ENCODE measurements at places on chromosomes 5 and 9.

DNA sequence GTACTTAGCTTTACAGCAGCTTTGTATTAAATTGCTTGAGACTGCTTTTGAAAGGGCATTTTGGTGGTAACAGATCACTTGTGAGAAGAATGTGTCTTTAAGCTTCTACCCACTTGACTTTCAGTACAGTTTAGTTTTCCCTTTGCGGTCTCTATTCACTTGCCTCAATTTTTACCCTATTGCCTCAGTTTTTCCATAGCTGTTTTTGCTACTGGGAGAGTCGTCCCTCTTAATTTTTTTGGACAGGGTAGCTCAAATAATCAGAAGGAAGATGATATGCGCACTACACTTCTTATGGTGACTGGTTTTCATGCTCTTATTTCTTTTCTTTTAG lies 18.8 kb downstream of the UGCG start:
- DNase-seq, result no peak

- peak; percentile 28 for DNase-seq
Observed at GRCh38 chr5:153516504-153517240, 26.2 kb downstream of the GRIA1 start.

GRCh38 chr5:113598926-113599325 lies 85.4 kb downstream of the YTHDC2 start:
- no peak for DNase-seq

- no peak for DNase-seq
Observed at GRCh38 chr9:127095411-127095810, 27.0 kb downstream of the ANGPTL2 start.

DNA sequence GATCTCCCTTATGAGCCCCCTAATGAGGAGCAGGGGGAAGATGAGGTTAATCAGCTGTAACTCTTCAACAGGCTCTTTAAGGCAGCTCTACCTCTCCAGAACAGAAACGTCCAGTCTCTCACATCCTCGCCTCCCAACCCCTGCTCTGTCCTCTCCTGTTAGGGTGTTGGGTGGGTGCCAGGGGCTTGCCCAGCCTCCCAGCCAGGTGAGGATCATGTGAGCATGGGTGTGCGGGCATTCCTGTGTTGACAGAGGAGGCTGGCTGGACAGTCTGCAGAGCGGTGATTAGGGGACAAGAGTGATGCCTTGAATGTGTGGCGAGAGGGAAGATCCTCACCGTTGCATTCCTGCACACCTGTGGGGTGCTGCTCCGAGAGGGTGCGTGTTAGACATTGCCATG lies 51.7 kb downstream of the CCDC180 start:
- no peak for DNase-seq

- no peak for DNase-seq
Observed at GRCh38 chr5:133603711-133604110, 8.6 kb downstream of the FSTL4 start.

GRCh38 chr5:38396766-38397165 lies 138.4 kb downstream of the EGFLAM start:
- no peak for DNase-seq

DNA sequence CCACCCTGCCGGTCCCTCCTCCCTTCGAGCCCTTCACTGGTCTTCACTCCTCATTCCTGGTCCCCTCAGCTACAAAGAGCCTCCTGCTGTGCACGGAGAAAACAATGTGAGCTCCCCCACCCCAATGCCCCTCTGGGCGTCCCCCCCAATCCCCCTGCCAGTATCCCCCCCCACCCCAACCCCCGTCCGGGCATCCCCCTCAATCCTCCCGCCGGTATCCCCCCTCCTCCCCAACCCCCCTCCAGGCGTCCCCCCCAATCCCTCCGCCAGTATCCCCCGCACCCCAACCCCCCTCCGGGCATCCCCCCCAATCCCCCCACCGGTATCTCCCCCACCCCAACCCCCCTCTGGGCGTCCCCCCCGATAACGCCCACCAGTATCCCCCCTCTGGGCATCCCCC lies 42.8 kb downstream of the EXD3 start:
- DNase-seq, result no peak

DNA sequence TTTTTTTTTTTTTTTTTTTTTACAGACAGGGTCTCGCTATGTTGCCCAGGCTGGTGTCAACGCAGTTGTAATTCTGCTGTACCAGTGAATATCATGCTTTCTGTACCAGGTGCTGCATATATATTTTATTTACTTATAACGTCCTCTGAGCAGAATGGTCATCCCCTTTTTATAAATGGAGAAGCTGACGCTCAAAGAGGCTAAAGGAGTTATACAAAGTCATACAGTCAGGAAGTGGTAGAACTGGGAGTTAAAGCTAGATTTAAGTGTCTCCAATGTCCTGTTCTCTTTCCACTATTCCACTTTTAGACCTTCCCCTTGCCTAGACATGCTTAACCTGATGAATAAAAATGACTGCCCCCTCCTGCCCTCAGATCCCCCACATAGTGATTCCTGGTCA lies 1.2 kb upstream of the SIL1 start:
- no peak for DNase-seq

GRCh38 chr9:35605351-35606137 lies 482 bp downstream of the TESK1 start:
- peak; percentile 59 for DNase-seq

DNA sequence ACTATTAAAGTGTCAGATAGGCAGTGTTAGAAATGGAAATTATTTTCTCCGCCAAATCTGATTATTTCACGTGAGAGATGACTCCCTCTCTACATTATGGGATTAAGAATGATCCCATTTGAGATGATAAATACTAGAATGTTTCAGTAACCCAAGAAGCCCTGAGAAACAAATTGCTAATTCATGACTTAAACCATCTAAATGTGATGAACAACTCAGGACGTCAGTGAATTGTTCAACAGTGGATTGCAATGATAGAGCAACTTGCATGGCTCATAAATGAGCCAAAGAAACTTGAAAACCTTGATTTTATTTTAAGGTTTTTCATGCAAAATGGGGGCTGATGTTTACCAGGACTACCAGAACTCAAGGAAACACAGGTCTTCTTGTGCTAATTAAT lies 350.5 kb upstream of the WWC1 start:
- no peak for DNase-seq

GRCh38 chr5:130885027-130885426 lies 280.0 kb downstream of the HINT1 start:
- DNase-seq, result no peak

DNA sequence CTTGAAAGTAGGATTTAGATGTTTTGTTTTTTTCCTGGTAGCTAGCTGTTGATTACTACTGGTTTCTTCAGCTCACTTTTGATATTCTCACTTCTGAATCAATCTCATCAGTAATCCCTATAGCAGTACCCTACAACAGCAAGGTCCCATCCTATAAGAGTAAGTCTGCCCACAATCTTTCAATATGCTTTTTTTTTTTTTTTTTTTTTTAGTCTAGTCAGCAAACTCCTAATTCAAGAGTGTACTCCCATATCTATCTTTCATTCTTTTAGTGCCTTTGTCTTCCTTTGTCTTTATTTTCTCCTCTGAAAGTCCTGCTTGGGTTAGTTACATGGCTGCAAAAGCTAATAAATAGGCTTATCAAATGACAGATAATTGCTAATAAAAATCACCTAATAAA lies 362.4 kb upstream of the RIOK2 start:
- no peak for DNase-seq

- DNase-seq, result no peak
Observed at GRCh38 chr5:172097356-172097755, 90.7 kb downstream of the STK10 start.

DNA sequence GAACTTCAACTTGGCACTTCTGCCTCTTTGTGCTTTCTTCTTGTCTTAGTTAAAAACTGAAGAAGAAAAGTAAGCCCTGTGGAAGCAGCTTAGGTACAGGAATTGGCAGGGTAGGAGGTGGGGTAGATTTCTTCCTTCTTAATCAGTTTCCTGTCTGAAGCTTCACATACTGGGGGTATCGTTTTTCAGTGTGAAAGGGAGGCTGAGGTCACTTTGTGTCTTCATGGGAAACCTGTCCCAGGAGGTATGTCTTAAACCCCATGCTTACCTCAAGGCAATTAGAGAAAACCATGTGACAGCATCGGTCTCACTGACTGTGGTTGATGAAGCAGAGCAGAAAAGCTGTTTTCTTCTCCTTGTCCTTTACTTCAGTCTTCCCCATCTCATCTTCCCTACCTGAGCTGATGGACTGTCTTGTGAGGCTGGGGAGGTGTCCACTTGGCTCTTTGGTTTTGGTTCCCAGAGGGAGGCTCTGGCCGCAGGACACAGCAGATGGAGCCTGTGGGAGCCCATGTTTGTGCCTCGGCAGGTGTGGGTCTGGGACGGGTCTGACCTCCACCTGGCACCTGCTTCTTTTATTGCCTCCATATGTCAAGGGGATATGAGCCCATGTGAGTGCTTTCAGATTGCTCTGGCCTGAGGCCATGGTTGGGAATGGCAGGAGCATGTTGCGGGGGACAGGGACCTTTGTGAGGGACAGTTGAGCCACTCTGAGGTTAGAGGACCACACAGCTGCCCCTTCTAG lies 47.0 kb downstream of the SH3GL2 start:
- no peak for DNase-seq

GRCh38 chr9:87796196-87796595 lies 70.3 kb downstream of the CTSL start:
- DNase-seq, result no peak

GRCh38 chr5:93145767-93146166 lies 435.3 kb downstream of the NR2F1-AS1 start:
- DNase-seq, result no peak

- peak; percentile 58 for DNase-seq
Observed at GRCh38 chr9:124016175-124017050, 4.8 kb downstream of the LHX2 start.

- no peak for DNase-seq
Observed at GRCh38 chr5:4361753-4362152, 766.1 kb downstream of the IRX1 start.

DNA sequence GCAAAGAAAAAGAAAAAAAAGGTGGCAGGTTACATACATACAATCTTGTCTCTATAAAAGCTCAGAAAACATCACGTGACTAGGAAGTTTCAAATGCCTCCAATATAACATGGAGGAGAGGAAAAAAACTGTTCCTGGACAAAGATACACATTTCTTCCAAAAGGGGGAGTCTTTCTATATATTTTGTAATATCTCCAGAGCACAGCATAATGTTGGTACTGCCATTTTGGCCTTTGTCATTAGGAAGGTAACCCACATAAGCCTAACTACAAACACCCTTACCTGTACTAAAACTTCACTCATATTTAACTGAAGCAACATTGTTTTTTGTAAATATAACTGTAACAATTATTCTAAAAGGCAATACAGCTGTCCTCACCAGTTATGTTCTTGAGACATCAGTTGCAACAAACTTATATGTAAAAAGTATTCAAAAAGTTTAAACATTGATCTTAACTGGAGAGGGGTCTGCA lies 1.2 kb upstream of the BTF3 start:
- DNase-seq, result peak; percentile 42

- DNase-seq, result no peak
Observed at GRCh38 chr5:107425541-107426031, 245.2 kb downstream of the EFNA5 start.

DNA sequence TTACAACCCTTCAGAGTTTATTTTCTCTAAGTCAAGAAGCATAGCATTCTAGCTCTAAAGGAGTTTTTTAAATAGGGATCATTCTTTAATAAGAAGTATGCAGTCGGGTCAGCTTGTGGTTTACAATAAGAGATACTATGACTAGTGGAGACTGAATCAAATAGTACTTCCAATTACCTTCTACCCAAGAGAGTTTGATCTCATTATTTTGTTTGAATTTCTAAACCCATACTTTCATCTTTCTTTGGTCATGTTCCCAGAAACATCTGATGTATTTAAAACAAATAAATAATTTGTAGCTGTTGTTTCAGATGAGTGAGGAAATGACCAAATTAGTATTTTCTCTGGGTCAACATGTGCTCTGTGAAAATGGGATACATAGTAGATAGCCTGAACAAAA lies 160.2 kb upstream of the CDH6 start:
- no peak for DNase-seq

- DNase-seq, result no peak
Observed at GRCh38 chr5:118687661-118688621, 300.4 kb downstream of the DTWD2 start.

- DNase-seq, result no peak
Observed at GRCh38 chr5:149759986-149760853, 30.1 kb downstream of the PPARGC1B start.

GRCh38 chr5:58800861-58801540 lies 218.1 kb downstream of the RAB3C start:
- no peak for DNase-seq

GRCh38 chr5:139980765-139981164 lies 62.3 kb downstream of the NRG2 start:
- DNase-seq, result no peak

- no peak for DNase-seq
Observed at GRCh38 chr5:76836181-76836580, 13.6 kb upstream of the S100Z start.

- DNase-seq, result no peak
Observed at GRCh38 chr5:102996011-102996575, 123.8 kb downstream of the GIN1 start.

DNA sequence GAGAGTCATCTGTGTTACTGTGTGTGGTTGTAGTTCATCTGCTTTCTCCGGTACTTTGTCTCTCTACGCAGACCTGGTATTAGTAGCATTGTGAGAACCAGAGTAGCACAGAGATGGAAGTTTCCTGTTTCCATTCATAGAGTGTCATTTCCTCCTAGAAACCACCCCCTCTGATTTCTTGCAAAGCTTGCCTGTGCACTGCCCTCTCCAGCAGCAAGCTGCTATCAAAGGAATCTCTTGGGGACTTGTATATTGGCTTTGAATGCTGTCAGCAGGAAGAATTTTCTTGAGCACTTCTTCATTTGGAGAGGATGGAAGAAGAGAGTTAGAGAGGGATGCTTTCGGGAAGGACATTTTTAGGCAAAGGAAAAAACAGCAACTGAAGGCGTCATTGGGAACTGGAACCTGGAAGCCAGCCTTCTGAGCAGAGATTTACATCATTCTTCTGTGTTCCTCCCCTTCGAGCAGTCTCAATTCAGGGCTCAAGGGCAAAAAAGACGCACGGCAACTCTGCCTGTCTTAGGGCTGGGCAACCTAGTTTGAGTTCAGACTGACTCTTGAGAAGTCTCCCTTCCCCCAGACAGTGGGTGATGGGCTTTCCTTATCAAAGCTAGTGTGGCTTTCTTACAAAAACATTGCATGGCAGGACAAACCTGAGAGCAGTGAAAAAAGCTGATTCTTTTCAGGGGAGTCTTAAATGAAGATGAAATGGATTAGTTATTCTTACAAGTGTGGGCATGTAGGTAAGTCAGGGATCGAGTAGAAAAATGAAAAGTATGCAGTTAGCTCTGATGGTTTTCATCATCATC lies 226.3 kb downstream of the AOPEP start:
- no peak for DNase-seq

DNA sequence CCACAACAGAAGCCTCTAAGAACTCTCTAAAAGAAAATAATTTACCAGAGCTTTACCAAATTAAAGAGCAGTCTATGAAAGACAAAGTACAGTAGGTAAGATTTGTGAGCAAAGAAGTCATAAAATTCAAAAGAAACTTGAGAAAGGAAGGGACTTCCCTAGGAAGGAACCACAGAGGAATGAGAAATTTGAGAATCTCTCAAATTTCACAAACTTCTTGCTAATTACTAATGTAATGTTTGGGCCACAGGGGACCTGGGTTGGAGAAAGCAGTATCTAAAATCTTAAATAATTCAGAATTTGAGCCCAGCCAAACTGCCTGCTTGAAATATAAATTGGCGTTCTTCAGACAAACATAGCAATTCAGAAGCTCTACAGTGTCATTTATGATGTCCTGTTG lies 225.0 kb upstream of the PRR16 start:
- DNase-seq, result no peak

GRCh38 chr5:10832987-10833386 lies 72.0 kb upstream of the DAP start:
- DNase-seq, result no peak
